ENCODE measurements at places on chromosomes 1 and 21.

- no peak for DNase-seq
These were observed 26.4 kb downstream of the SORT1 start for GRCh38 chr1:109371341-109371739.

GRCh38 chr1:184759112-184759511 lies 4.5 kb upstream of the EDEM3 start:
- no peak for DNase-seq

GRCh38 chr1:13651279-13651678 lies 48.7 kb upstream of the PRDM2 start:
- DNase-seq, result no peak

GRCh38 chr1:2471159-2471471 lies 5.0 kb upstream of the PLCH2 start:
- no peak for DNase-seq

DNA sequence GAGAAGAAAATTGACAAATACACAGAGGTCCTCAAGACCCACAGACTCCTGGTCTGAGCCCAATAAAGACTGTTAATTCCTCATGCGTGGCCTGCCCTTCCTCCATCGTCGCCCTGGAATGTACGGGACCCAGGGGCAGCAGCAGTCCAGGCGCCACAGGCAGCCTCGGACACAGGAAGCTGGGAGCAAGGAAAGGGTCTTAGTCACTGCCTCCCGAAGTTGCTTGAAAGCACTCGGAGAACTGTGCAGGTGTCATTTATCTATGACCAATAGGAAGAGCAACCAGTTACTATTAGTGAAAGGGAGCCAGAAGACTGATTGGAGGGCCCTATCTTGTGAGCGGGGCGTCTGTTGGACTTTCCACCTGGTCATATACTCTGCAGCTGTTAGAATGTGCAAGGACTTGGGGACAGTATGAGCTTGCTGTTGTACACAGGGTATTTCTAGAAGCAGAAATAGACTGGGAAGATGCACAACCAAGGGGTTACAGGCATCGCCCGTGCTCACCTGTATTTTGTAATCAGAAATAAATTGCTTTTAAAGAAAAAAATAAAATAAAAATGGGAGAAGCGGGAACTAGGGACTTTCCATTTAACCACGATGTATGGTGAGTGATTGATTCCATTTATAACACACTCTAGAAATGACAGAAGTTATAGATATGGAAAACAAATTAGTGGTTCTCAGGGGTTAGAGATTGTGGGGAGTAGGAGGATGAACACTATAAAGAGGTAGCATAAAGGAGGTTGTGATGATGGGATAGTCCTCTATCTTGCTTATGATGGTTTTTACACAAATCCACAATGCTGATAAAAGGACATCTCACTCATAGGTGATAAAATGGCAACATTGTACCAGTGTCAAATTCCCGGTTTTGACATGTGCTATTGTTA lies 244.7 kb downstream of the MRPL39 start:
- DNase-seq, result no peak

DNA sequence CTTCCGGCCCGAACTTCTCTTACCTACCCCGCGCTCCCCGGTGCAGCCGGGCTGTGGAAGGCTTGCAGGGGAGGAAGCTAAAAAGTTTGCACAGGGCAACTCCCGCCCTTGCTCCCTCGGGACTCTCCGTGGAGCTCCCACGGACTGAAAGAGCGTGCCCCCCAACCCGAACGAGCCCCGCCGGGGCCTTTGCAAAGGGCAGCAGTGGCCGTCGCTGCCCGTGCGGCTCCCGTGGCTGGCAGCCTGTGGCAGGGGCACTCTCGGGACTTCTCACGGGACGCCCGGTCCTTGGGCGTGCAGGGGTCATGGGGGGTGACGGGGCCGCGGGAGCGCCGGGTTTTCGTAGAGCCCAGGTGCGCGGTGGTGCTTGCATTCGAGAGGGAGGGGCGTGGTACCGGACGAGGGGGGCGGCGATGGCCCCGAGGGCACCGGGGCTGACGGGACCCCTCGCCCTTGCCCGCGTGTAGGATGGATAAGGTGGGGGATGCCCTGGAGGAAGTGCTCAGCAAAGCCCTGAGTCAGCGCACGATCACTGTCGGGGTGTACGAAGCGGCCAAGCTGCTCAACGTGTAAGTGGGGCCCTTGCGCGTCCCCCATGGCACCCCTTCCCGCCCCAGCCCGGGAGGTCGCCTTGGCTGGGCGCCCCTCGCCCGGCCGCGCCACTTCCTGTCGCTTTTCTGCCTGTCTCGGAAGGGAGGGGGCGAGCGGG lies 711 bp downstream of the GADD45A start:
- peak; percentile 32 for DNase-seq

- DNase-seq, result no peak
These were observed 43.4 kb downstream of the NMNAT2 start for GRCh38 chr1:183374825-183375224.

GRCh38 chr1:63134501-63135173 lies 187.7 kb upstream of the FOXD3 start:
- no peak for DNase-seq

- DNase-seq, result no peak
These were observed 84.5 kb upstream of the ESRRG start for GRCh38 chr1:216807696-216808095.

DNA sequence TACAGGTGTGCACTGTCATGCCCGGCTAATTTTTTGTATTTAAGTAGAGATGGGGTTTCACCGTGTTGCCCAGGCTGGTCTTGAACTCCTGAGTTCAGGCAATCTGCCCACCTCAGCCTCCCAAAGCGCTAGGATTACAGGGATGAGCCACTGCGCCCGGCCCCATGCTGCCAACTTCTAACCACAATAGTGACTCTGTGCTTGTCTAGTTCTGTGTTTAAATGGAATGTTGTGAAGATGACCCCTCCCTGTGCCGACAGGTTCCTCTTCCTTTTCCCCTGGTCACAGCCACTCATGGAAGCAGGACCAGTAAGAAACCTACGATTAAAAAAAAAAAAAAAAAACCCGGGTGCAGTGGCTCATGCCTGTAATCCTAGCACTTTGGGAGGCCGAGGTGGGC lies 4.7 kb downstream of the MAP1LC3C start:
- no peak for DNase-seq

Measured in T-helper 1 cell (primary cell).